Activated T-cell treated with anti-CD3 and anti-CD28 coated beads, Interleukin-2, amount 50 U/mL, for 72 hours (primary cell): ENCODE measurements at places on chromosomes 7 and 10.

- DNase-seq = no peak
These were observed 236.4 kb upstream of the CCDC6 start for GRCh38 chr10:60142736-60143135.

DNA sequence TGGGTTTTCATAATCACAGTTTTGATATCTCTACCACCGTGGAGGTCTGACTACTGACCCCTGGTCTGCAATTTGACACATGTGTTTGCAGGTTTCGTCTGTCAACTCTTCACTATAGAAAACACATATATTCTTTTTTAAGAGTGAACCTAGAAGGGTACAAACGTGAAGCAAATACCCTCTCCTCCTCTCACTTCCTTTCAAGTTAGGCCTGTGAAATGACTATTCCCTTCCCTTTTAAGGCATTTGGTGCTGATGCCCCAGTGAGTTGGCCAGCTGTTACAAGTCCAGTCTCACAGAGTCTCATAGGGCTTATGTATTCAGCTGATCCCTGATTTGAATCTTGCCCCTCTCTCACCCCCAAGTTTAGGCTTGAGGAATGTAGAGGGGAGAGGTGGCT, 742.0 kb upstream of the IGFBP3 start:
- DNase-seq = no peak

DNA sequence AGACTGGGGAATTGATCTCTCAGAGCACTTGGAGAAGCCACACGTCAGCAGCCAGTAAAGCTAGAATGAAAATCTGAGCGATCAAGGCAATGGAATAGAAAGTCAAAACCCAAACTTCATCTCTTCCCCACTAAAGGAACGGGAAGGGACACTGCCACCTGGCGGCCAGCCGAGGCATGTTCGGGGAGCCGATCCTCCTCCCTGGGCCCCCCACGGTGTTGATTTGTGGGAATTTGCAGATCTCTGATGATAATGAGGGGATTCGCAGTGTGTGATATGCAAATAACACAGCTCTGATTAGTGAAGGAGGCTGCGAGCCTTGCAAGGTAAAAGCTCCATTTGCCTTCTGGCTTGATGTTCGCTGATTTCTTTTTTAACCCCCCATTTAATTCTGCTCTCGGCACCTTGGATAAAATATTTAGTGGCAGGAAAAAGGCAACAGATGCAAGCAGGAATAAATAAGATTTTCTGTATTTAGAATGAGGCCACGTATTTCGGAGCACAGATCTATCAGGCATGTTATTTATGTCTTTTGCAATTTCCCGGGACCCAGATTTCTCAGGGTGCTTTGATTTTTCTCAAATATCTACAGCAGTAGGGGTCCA, 258.6 kb downstream of the PAXIP1 start:
- peak; percentile 40 for DNase-seq

DNA sequence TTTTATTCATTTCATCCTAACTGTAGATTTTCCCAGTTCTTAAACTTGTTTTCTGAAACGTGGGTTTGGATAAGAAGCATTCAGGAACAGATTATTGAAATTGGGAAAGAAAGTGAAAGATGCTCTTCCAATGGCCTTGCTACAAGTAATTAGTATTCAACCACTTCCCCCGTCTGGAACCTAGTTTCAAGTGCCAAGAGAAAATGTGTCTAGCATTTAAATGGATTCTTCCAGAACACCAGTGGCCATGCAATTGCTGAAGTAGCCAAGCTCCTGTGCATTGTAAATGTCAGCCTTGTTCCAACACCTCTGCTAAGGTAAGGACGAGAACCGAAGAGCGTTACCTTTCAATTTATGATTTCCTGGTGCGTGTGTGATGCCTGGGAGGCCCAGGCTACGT, 68.2 kb downstream of the PFKFB3 start:
- DNase-seq = no peak

GRCh38 chr7:28984631-28985030, 26.5 kb upstream of the TRIL start:
- DNase-seq = no peak

DNA sequence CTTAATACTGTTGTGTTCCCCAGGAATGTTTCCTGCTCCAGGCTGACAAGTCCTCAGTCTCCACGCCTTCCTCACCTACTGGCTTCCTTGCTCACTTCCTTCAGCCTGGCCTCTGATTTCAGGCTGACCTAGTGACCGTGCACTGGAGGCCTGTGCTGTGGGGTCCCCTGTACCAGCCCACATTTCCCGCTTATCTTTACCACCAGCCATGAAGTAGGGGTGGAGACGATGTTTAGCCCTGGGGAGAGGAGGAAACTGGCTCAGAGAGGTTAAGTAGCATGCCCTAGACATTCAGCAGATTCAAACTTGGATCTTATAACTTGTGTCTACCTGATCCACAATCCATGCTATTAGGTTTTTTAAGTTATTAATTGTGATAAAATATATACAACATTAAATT, 4.8 kb upstream of the ZNF488 start:
- no peak for DNase-seq

- DNase-seq = no peak
These were observed 5.4 kb downstream of the AGFG2 start for GRCh38 chr7:100544386-100544785.

- no peak for DNase-seq
These were observed 80.9 kb upstream of the ZNF800 start for GRCh38 chr7:127473409-127473808.

DNA sequence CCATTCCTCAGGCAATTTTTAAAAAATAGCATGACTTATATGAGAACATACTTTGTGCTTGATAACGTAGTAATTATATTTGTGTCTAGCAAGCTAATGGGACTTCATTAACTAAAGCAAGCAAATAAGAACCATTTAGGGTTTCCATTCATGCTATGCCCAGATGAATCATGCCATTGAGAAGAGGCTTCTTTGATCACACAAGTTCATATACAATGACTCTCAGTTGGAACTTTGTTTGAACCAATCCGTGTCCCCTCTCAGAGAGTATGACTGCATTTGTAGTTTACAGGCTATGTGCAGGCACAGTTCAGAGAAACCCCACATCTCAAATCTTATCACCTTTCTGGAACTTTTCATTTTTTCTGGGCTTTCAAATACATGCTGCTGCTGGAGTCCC, 614.2 kb downstream of the KCNMA1 start:
- DNase-seq = no peak

DNA sequence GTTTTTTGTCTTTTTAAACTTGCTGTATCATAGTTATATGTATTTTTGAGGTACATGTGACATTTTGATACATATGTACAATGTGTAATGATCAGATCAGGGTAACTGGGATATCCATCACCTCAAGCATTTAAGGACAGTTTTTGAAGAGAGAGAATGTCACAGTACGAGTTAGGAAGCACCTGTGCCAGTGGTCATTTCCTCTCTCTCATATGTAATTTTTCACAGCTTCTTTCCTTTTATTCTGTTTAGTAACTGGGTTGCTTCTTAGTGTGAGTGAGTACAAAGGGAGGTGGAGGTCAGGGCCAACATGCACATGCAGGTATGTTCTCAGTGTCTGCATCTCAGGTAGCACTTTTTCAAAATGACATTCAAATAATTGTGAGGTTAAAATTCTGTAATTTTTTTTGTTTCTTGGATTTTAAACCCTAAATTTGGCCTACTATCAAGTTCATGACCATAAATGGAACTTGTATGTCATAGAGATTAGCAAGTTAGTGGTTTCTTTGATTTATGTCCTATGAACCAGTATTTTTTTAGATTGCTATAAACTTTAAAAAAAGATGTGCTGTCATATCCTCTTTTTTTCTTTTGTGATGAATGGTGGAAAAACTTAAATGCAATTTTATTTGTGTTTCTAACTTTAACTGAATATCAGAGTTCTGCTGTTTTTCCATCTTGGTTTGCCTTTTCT, 42.7 kb downstream of the SNX10 start:
- no peak for DNase-seq

DNA sequence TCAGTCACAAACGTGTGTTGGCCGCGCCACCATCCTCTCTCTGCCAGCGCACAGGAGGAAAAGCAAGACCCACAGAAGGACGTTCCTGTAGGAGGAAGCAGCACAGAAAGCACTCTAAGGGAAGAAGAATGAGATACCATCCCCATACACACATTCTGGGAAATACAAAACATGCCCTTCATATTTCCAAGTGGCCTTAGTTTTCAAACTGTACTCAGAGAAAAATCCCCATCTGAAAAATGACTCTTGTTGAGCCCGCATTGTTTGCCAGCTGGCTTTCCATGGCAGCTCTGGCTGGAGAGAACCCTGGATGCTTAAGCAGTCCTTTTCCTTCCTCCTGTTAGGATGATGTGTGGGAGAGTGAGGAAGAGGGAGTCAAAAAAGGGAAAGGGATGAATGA, 33.1 kb downstream of the MTURN start:
- no peak for DNase-seq

- no peak for DNase-seq
These were observed 383.7 kb downstream of the THSD7A start for GRCh38 chr7:11448323-11448722.

- DNase-seq = no peak
These were observed 79.6 kb upstream of the UCN3 start for GRCh38 chr10:5285186-5285585.

DNA sequence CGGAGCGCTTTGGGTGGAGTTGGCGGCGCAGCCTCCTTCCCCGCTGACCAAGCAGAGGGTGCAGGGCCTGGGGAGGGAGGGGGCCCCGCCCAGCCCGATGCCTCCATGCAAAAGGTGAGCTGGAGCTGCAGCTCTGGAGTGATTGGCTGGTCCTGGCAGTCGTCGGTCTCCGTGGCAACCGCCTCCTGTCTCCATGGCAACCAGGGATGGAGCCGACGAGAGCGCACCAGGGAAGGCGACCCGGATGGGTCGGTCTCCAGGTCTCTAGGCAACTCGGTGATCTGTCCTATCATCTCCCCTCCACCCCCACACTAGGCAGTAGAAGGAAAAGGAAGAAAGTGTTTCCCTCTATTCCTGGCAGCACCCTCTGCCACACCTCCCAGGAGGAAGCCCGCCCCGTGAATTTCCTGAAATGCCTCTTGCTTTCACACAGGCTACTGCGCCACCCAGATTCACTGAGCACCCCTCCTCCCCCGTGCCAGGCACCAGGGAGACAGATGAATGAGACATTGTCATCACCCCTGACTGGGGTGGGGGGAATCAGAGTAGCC, 647 bp upstream of the NACAD start:
- DNase-seq = peak; percentile 68

- DNase-seq = no peak
These were observed 50.5 kb upstream of the TCF7L2 start for GRCh38 chr10:112899391-112900065.

- no peak for DNase-seq
These were observed 78.8 kb downstream of the RALA start for GRCh38 chr7:39702133-39702532.

DNA sequence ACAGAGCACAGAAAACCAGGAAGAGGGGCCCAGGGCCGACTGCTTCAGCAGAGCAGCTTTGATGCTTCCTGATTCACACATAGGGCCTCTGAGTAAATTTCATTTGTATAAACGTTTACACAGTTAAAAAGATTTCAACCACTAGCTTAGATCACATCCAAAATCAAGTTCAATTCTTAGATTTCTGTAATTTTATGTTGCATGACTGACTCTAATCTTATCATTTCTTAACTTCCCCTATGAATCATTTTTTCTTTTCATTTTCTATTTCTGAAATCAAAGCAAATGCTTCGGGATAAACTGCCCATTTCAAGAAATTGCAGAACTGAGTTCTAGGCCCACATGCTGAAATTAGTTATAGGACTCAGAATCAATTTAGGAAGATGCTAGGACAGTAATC, 224.7 kb downstream of the INHBA start:
- no peak for DNase-seq

DNA sequence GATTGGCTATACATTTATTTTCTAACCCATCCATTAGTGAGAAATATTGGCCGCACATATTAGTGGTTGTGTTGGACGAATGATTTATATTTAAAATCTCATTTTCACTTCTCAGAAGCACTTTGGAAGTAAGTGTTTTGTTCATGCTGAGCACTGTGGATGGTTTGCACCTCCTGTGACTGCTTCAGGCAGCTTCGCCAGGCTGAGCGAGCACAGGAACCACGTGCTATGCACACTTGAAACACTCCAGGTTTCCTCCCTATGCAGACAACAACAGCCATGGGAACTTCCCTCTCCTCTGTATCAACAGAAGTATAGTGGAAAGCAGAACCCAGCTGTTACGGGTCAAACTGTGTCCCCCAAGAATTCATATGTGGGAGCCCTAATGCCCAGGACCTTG, 67.3 kb upstream of the WDR11 start:
- DNase-seq = no peak

DNA sequence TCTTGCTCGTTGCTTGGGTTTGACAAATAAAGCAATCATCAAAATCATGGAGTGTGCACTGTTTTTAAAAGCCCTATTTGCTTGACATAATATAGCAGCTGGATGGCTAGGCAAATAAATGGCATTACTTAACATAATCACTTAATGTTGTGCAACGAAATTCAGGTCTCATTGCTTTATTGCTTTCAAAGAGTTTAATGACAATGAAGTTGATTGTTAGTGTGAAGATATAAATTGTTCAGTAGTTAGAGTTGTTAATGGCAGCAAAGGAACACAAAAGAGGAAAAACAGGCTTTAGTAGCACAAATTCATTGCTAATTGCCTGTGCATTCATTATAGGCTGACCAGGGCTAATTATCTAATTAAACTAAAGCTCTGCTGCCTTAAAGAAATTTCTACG, 7.6 kb upstream of the ADO start:
- DNase-seq = no peak

DNA sequence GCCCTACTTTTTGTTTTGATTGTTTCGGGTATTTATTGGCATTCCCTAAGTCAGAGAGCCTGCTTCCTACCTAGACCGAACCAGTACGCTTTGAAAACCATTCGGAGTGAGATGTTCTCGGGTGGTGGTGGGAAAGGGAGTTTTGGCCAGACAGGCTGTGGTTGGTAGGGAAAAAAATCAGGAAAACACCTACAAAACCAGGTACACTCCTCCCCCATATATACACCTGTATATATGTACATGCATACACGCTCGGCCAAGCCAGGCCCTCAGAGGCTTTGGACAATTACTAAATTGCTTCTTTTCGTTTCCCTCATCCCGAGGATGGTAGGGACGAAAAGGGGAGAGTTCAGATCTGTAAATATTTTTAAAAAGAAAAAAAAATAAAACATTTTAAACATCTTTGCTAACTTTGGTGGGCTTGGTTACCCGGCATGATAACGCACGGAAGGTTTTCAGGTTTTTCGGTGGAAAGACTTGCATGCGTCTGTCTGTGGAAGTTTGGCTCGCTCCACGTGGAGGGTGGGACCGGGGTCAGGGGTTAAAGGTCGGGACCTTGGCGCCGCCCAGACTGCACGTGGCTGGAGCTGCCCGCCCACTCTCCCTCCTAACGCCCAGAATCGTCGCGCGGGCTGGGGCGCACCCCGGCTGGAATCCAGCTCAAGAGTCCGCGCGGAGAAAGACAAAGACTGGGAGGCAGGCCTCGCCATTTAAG, 2.5 kb downstream of the HMX2 start:
- DNase-seq = no peak

GRCh38 chr7:135575296-135575695, 17.6 kb downstream of the NUP205 start:
- DNase-seq = no peak
